ENCODE measurements at places on chromosomes 7 and 10.
A peak's percentile ranks its signal among the peaks of the same experiment; 100 is the strongest.

- DNase-seq = no peak
These were observed 87.8 kb downstream of the LCOR start for GRCh38 chr10:96919785-96920430.

DNA sequence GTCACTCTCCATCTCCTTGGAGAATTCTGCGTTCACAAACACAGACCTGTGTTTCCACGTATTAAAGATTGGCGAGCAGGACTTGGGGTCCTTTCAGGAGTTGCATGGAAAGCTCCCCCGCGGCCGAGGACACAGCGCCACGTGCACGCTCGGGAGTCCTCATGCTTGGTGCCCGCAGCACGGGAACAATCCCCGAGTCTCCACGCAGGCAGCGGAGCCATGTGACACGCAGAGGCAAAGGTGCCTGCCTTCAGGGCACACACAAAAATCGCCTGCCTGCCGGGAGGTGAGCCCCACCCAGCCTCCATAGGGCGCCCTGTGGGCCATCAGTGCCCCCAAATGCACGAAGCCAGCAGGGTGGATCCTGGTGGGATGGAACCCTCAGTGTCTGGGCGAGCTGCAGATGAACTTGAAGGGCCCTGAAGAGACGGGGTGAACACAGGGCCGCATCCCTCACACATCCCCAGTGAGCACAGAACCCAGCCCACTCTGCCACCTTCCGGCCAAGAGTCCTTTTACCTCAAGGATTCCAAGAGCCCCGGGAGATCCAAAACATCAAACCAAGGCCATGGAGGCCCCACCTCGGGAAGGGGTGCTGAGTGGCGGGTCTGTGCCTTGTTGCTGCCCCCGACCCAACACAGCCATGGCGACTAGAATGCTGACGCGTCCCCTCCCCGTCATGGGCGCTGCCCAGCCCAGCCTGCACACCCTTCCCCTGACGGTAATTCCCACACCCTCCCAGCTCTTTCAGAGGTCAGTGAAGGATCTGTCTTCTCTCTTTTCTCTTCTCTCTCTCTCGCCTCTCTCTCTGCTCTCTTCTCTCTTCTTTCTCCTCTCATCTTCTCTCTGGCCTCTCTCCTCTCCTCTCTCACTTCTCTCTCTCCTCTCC lies 55.9 kb downstream of the CFAP46 start:
- DNase-seq = no peak

- DNase-seq = no peak
These were observed 181.9 kb downstream of the CDCA7L start for GRCh38 chr7:21763818-21764217.

GRCh38 chr10:92290076-92290836 lies 622 bp downstream of the CPEB3 start:
- DNase-seq = peak; percentile 27

GRCh38 chr10:66398669-66399068 lies 527.2 kb upstream of the LRRTM3 start:
- no peak for DNase-seq

GRCh38 chr7:91310830-91311460 lies 46.7 kb downstream of the FZD1 start:
- DNase-seq = no peak

- no peak for DNase-seq
These were observed 211.2 kb downstream of the CACNB2 start for GRCh38 chr10:18351421-18351820.

DNA sequence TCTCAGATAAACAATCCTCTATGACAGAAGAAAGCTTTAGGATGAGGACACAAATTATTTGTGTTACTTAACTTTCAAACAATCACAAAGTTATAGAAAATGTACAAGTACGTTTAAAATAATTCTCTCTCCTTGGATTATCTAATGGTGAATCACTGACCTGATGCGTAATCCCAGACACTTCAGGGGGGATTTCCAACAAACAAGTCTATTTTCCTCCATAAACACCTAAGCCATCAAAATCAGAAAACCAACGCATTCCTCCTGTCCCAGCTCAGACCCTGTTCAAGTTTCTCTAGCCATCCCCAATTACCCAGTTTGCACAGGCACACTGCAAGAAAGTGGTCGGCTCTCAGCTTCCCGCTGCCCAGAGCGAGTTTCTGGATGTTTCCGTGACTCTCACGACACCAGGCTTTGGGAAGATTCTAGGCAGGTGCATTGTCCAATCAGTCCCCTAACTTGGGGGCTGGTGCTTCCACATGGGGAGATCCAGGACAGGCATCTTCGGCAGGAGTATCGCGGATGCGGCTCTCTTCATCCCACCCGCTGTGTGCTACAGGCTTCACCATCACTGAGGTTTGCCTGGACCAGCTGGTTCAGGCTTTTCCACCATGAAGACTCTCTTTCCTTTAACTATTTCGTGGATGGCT lies 200.0 kb downstream of the ZMYND11 start:
- no peak for DNase-seq

DNA sequence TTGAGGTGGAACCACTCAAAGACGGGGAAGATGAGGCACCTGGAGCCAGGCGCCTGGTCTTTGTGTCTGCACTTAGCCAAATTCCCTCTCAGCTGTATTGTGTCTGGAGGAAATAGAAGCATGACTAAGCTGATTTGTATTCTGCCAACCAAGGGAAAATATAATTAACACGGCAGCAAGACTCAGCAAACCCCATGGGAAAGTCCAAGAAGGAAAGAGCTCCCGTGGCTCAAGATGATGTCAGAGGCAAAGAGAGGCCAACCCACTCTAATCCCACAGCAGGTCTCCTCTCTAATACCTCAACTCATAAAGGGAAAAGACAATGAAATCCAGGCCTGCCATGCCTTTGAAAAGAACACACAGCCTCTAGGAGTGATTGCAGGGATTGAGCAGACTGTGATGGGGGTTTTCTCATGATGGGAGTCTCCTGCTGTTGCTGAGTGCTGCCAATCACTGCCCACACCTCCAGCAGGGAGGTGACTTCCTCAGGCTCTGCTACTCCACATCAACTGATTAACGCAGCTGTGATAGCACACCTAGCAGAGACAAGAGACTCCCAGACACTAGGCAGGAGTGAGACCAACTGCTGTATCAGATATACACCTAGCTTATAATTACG lies 255.5 kb upstream of the C7orf33 start:
- DNase-seq = no peak

GRCh38 chr10:317271-317769 lies 182.1 kb downstream of the ZMYND11 start:
- DNase-seq = no peak

DNA sequence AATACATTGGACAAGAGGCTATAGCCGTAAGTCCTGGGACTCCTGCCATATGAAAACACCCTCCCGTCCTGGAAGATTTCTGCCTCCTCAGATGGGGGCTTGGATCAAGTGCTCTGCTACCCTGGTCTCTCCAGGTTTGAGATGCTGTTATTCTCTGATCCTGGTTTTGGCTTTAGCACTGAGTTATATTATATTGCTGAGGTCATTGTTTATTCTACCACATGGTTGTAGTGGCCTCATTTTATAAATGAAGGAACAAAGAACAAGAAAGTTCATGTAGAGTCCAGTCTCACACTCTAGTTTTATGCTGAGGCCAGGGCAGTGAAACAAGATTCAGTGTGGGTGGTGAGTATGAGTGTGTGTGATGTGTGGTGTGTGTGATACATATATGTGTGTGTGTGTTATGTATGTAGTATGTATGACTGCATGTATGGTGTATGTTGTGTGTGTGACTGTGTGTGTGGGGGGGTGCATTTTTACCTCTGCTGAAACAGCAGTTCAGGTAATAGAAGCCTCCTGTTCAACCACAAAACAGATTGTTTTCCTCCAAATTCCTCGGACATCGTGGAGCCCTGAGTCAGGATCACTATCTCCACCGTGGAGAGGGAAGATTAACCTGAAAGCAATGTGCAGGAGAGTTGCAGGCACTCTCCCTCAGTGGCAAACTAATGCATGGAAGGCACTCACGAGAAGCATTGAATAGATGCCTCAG lies 80.7 kb downstream of the C7orf25 start:
- DNase-seq = no peak

DNA sequence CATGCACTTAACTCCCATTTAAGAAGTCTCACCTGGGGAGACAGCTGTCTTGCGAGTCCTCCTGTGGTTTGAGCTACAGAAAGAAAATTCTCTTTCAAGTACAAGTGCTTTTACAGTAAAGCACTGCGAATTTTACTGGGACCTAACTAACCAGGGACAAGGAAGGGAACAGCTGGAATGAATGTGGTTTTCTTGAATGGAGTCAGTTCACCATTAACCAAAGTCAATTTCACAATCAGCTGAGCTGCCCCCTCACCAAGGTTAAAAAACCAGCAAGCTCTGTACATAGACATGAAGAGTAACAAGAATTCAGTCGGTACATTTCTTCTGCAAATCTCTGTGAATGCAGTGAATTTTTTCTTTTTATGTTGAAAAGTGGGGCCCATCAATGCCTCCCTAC lies 56.3 kb downstream of the GFRA1 start:
- no peak for DNase-seq

GRCh38 chr10:109914966-109915365 lies 8.3 kb downstream of the XPNPEP1 start:
- peak; percentile 80 for DNase-seq

DNA sequence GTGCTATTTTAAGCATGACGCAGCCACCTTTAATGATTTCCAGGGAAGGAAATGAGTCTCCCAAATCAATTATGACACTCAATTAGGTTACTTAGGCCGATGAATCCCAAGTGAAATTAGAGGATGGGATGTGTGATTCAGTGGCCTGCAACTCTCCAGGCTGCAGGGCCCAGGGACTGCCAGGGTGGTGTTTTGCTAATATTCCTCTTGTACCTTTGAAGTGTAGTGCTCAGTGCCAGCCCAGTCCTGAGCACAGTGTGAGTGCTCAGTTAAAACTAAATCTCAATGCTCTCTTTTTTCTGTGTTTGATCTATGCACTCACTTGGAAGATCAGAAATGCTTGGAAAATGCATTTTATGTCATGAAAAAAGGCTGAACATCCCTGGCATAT lies 51.6 kb downstream of the SEM1 start:
- no peak for DNase-seq

DNA sequence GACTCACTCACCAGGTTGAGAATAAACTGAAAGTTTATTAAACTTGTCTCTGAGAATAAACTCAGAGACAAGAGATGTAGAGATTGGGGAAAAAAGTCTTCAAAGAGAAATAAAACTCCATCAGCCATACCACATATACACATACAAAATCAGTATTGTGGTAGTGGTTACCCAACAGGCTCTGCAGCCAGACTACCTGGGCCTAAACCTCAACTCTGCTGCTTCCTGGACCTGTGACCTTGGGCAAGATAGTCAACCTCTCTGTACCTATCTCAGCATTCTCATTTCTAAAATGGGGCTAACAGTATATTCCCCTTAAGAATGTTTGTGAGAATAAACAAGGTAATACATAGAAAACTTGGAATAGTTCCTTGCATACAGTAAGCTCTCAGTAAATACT lies 15.3 kb downstream of the TPK1 start:
- no peak for DNase-seq

DNA sequence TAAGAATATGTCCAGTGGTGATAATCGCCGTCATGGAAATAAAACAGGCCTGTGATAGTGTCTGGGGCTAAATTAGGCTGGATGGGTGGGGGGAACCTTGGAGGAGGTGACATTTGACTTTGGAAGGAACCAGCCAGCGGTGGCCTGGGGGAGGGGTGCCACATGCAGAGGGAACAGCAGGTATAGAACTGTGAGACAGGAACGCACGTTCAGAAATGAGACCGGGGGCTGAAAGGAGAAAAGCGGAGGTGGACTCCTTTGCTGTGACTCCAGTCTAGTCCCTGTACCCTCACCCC lies 2.6 kb upstream of the CYP26A1 start:
- DNase-seq = no peak

DNA sequence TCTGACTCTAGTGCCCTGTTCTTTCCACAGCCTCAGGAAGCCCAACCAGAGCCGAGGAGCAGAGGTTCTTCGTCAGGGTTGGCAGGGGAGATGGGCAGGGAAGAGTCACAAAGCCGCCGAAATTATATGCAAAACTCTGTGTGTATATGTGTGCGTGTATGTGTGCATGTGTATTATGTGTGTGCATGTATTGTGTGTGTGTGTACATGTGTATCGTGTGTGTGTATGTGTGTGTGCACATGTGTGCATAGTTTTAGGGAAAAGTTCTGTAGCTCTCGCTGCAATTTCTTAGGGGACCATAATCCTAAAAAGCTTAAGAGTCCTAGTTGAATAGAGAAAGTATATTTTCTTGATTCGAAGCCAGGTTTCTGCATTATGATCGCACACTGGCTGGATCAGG lies 17.0 kb downstream of the DNAJB12 start:
- no peak for DNase-seq

GRCh38 chr10:31004611-31005193 lies 27.0 kb downstream of the ZNF438 start:
- DNase-seq = no peak

DNA sequence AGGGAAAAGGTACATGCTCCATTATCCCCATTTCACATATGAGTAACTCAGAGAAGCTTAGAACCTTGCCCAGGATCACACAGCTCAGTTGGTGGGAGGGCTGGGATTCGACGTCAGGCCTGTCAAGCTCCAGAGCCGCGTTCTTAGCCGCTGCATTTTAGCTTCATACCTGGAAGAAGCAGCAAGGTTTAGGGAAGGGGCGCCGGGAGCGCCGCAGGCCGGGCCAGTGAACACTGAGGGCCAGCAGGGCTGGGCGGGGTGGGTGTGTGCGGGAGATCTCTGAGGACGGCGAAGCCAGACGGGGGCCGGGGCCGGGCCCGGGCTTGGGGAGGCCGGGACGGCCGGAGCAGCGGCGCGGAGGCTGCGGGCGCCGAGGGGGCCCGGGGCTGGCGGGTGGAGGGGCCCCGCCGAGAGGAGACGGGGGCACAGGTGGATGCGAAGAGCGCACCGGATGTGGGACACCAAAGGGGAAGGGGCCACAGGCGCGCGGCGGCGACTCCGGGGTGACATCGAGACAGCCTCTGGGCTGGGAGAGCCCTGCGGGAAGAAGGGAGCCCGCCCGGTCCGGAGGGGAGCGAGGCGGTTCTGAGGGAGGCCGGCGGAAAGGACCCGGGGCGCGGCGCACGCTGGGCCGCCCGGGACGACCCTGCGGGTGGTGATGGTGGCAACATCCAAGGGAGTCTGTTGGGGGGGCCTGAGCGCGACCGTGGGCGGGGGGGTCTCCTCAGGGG lies 498 bp downstream of the NDST2 start:
- peak; percentile 50 for DNase-seq

DNA sequence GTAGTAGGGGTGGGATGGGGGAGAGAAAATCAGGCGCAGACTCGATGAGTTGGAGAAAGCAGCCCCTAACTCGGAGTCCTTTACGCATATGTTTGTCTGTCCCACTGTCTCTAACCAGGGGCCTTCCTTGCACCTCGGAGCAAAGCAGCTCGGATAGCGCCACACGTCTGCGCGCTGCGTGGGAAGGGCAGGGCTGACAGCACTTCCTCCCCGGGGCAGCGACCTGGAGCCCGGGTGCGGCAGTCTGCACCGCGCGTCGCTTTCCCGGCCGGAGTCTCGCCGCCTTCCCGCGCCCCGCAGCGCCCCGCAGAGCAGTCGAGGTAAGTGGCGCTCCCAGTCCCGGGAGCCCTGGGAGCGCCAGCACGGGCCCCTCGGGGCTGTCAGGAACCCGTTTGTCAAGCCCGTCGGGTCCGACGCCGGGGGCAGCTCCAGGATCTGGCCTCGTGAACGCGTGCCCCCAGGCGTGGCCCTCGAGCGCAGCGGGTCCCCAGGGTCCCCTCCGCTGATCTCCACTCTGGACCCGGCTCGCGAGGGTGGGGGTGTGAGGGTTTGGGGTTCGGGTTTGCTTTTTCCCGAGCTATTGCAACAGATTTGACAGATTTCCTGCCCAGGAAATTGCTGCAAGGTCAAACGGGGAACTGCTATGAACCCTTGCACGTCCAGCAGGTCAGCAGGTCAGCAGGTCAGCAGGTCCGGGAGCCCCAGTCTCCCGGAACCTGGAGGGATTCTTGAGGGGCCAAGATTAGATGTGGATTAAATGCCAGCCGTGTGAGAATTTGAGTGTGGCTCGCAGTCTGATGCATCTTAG lies 597 bp downstream of the APBB1IP start:
- DNase-seq = no peak
